ENCODE measurements at places on chromosomes 5 and 9.

GRCh38 chr5:81785322-81785721, 34.4 kb upstream of the SSBP2 start:
- no peak for DNase-seq

- DNase-seq, result no peak
These were observed 31.2 kb upstream of the MINAR2 start for GRCh38 chr5:129716651-129717050.

DNA sequence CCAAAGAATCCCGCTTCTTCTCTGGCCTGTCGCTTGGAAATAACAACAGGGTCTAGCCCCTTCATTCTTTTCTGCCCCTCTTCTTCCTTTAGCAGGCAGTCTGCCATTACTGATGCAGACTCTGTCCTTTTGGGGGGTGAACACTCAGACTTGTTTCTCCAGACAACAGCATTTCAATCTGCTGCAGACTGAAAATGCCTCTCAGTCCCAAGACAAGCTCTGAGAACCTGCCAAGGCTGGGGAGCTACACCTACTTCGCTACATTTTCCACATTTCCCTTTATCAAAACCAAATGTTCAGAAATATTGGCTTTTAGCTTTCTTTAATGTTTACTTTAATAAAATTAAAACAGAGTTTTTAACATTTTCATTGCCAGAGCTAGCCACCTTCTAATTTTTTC, 152.4 kb downstream of the MPDZ start:
- no peak for DNase-seq

GRCh38 chr5:140690941-140691924, at the start of the genes HARS1 and HARS2:
Gene HARS1, minus strand, starts transcription at chr5:140691370. Its CDS starts 66 bp downstream, at chr5:140691304.
Gene HARS2, plus strand, starts transcription at chr5:140691455. Its CDS starts 194 bp downstream, at chr5:140691649.
- peak; percentile 86 for DNase-seq

DNA sequence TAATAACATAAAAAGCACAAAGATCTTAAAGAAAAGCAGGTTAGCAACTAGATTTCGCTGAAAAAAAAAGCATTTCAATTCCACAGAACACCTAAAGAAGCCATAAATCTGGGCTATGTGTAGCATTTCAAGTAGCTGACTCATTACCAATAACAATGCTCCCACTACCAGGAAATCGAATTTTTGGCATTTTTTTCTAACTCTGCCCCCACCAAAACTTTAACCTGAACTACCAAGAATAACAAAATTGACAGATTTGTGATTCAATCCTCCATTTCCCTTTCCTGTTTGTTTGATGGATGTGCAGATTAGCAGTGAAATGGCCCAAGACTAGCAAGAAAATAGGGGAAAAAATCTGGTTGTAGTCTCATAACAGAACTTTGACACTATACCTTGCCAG, 180.2 kb downstream of the RASEF start:
- DNase-seq, result no peak

- DNase-seq, result no peak
These were observed 61.9 kb downstream of the PIK3R1 start for GRCh38 chr5:68277431-68277830.

GRCh38 chr5:14206028-14206725, 63.0 kb downstream of the TRIO start:
- DNase-seq, result no peak

DNA sequence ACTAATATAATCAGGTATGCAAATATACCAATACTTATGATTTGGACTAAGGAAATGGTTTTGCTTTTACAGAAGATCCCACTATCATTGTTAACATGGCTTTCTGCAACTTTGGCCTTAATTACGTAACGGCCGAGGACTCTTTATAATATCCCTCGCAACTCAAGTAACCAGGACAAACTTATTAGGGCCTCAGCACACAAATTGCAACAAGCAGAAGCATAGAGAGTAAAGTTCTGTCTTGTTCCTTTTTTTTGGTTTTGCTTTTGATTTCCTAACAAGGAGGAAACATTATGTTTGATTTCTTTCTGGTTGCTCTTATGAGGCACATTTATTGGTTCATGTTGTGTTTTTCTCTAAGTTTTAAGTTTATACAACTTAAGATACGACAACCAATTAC, 60.4 kb downstream of the RORB start:
- DNase-seq, result no peak

- DNase-seq, result no peak
These were observed 133.4 kb downstream of the SEMA6A start for GRCh38 chr5:116441223-116441622.

GRCh38 chr5:173556142-173557028, 60.1 kb downstream of the BOD1 start:
- no peak for DNase-seq

GRCh38 chr9:129250786-129251185, 72.7 kb upstream of the IER5L start:
- DNase-seq, result no peak

DNA sequence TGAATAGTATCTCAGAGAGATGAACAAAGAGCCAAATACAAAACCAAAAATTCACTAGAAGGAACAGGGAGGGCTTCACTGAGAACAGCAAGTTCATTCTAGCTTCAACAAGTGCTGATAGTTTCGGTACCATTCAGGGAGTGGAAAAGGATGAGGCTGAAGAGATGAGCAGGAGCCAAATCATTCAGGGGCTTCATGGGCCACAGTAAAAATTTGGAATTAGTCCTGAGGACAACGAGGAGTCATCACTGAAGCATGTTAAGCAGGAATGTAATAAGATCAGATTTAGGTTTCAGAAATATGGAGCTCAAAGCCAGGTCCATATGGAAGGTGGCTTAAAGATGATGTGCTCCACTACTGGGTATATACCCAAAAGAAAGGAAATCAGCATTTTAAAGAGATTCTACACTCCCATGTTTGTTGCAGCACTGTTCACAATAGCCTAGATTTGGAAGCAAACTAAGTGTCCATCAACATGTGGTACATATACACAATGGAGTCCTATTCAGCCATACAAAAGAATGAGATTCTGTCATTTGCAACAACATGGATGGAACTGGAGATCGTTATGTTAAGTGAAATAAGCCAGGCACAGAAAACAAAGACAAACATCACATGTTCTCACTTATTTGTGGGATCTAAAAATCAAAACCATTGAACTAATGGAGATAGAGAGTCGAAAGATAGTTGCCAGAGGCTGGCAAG, 36.2 kb downstream of the SPOCK1 start:
- DNase-seq, result no peak

DNA sequence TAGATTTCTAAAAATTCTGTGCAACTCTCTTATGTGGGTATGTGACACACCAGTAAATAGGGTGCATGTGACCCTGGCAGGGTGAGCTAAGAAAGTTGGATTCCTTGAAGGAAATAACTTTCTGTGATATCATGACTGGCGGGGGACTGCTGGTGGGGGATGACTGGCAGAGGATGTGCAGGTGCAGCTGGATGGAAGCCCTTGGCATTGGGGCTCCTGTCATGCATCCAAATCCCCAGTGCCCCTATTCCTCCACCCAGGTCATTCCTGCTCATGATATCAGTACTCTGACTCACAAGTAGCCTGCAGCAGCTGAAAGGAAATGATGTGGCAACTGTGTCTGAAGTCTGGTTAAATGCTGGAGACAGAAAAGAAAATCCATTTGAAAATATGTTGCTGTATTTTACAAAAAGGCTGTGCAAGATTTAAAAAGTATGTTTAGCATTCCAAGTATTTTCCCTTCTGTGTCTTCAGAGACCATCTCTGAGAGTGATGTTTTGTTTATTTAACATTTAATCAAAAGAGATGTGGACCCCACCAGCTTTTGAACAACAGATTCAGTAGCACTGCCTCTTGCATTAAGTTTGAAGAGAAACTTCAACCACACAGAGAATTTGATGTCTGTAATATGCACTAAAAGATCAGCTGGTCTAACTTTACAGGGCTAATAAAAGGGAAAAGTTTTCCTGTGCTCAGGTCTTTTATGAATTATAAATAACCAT, 17.9 kb upstream of the ZSWIM6 start:
- DNase-seq, result no peak

- no peak for DNase-seq
These were observed 105.3 kb upstream of the LRRTM2 start for GRCh38 chr5:138980441-138980840.

DNA sequence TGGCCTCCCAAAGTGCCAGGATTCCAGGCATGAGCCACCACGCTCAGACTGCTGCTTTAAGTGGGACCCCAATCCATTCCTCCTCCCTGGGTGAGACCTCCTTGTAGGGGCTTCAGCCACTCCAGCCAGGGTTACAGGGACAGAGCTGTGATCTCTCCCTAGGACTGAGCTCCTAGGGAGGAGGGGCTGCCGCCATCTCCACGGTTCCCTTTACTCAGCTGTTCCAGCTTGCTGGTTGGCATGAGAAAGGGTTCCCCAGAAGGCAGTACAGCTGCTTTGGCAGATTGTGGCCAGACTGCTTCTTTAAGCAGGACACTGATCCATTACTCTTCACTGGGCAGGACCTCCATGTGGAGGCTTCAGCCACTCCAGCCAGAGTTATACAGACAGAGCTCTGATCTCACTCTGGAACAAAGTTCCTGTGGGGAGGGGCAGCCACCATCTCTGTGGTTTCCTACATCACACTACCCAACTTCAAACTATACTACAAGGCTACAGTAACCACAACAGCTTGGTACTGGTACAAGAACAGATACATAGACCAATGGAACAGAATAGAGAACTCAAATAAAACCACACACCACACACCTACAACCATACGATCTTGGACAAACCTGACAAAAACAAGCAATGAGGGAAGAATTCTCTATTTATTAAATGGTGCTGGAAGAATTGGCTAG, 7.2 kb downstream of the INSL6 start:
- no peak for DNase-seq

GRCh38 chr5:82348784-82349425, 70.8 kb upstream of the RPS23 start:
- no peak for DNase-seq

- no peak for DNase-seq
These were observed 352.7 kb downstream of the ZNF608 start for GRCh38 chr5:124393584-124394379.

GRCh38 chr9:21690561-21690960, 111.9 kb upstream of the MTAP start:
- no peak for DNase-seq

- no peak for DNase-seq
These were observed 3.5 kb upstream of the SUSD3 start for GRCh38 chr9:93054758-93055704.

DNA sequence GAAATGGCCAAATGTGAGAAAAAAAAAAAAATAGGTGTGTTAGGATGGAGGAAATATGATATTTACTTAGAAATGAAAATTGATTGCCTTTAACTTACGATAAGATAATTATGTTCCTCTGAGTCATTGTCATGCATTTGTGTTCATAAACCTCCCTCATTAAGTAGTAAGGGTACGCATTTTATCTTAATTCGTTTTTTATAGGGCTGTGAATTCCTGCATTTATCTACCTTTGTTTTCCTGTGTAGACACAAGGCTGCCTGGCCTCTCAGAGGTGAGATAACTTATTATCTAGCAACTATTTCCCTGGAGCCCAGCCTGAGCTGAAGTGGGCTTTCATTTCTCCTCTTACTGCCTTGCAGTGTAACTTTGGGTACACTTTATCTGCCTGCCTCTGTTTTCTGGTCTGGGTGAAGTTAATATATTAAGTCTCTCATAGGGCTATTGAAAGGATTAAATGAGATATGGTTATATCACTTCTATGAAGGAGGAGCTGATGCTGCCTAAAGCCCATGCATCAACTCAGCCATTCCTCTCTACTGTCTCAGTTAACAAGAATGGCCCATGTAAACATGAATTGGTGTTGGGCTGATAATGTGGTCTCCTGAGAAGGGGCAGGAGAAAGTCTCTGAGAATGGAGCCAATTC, 103.8 kb upstream of the KLF4 start:
- no peak for DNase-seq

DNA sequence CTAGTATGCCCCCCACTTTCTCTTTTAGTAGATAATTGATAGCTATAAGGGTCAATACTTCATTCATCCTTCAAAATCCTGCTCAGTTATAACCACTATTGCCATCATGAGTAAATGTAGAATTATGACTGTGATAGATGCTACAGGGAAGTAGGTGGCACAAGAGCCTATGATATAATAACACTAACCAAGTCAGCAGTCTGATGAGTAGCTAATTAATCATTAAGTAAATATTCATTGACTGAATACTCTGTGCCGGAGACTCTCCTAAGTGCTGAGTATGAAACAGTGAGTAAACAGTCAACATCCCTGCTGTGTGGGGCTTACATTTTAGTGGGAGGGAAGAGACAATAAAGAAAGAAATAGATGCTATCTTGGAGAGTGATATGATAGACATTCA, 430.3 kb upstream of the ZNF462 start:
- no peak for DNase-seq

DNA sequence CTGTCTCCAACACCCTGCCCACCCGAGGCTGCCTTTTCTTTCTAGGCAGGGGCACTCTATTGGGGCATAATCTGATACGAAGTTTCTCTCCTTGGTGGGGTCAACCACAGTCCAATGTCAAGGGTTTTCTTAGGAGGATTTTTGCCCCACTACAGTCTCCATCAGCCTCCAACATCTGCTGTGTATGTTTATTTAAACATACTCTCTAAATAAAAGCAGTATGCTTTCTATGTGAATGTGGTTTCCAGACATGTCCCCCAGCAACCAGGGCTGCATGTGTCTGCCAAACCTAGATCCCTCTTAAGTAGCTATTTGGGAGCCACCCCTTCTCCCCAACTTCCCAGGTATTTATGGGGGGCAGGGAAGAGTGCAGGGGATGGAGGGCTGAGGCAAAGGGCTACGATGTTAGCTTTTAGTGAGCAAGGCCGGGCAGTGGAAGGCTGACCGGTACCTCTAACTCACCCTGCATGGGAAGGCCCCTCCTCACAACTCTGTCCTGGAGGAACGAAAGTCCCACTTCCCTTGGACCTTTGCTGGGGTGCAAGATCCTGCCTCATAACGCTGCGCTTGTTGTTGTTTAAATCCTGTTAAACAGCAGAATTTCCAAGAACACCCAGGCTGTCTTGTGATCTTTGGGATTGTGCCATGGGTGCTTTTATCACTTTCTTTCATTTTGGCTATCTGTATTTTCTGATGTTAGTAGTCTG, 75.4 kb downstream of the NREP start:
- DNase-seq, result no peak

GRCh38 chr9:135617991-135618411, 21.3 kb downstream of the GLT6D1 start:
- DNase-seq, result no peak
